ENCODE measurements at places on chromosomes 6 and 20. TPM values are rescaled to one million over a fixed set of nuclear protein-coding genes. Genes with fewer than 3 reads are reported as not detected.

The DNAH8 gene
- total RNA-seq: 0.11 TPM

DNA sequence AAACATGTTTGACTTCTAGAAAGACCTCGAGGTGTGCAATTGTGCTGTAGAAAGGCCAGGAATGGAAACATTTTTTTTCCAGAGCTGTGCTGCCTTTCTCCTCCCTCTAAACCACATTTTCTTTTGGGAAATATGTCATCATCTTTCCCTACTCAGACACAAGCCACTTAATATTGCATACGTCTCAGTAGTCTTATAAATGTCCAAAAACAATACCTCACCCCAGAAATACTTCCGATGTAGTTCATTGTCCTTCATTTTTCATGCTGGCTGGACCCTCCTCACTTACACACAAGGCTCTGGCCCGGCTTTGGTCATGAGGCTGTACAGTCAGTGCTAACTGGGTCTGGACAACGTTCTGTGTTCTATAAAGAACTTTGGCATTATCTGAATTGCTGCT is 126.4 kb downstream of the SCML4 start:
- no peak for DNase-seq
- H3K27ac ChIP-seq: no peak overlapping the region
- no peaks in the 10 kb centered on the region for H3K4me1 ChIP-seq

- H3K27ac ChIP-seq: no peak overlapping the region
- DNase-seq: no peak
- H3K36me3 ChIP-seq: no peaks in the 10 kb centered on the region
- H3K27me3 ChIP-seq: no peaks in the 10 kb centered on the region
Measured at GRCh38 chr6:132598473-132598872, 8.9 kb upstream of the TAAR5 start.

The CYP24A1 gene
- 0.44 TPM for total RNA-seq

GRCh38 chr6:20876561-20876960 is 342.3 kb downstream of the CDKAL1 start:
- peaks cover 6% of the 10 kb centered on the region for H3K4me1 ChIP-seq
- DNase-seq: no peak
- H3K4me3 ChIP-seq: no peak overlapping the region

DNA sequence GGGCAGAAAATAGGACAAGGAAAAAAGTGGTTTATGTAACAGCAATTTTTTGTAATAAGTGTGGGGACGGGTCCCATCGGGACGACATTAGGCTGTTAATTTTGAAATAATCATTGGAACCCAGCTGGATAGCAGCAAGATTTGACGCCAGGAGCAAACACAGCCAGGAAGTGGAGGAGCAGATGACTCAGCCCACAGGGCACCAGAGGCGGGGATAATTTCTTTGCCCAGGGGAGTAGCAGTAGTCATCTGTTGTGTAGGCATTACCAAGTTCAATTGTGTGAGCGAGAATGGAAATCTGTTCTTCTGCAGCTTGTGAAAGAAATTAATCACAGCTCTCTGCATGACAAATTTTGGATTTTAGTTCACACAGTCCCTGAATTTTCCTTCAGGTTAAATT is 22.6 kb upstream of the RIN2 start:
- no peaks in the 10 kb centered on the region for H3K36me3 ChIP-seq
- no peak overlapping the region for H3K4me3 ChIP-seq
- H3K27me3 ChIP-seq: no peaks in the 10 kb centered on the region

GRCh38 chr6:13511913-13512717 is 24.7 kb upstream of the GFOD1 start:
- H3K27me3 ChIP-seq: no peaks in the 10 kb centered on the region
- H3K4me3 ChIP-seq: no peak overlapping the region
- no peak overlapping the region for H3K27ac ChIP-seq
- no peaks in the 10 kb centered on the region for H3K36me3 ChIP-seq

DNA sequence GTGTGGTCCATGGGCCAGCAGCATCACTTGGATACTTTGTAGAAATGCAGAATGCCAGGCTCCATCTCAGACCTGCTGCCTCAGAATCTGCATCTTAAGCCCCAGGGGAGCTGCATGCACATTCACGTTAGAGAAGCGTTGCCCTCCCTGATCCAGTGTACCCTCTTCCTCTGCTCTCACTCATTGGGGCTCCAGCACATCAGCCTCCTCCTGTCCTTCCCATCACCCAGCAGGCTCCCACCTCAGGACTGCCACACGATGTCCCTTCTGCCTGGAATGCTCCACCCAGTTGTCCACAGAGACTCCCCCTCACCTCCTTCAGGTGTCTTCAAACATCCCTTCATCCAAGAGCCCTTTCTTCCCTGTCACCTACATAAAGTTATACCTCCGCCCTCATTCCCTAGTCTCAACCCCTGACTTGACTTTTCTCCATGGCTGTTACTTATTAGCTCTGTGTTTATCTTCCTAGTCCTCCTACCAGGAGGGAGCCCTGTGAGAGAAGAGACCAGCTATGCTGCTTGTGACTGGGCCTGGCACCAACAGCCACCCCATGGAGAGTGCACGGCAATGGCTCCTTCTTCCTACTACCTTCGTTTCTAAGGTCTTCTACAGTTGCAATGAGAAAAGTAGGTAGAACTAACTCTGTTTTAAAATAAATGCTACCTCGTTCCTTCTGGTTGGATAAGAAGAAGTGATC is 3.3 kb upstream of the ACSS1 start:
- no peak for DNase-seq
- H3K27ac ChIP-seq: no peak overlapping the region
- H3K4me1 ChIP-seq: peaks cover 25% of the 10 kb centered on the region

- no peak for DNase-seq
- no peak overlapping the region for H3K4me3 ChIP-seq
- no peaks in the 10 kb centered on the region for H3K36me3 ChIP-seq
- no peaks in the 10 kb centered on the region for H3K4me1 ChIP-seq
Measured at GRCh38 chr6:105836889-105837288, 249.2 kb upstream of the PRDM1 start.

- H3K36me3 ChIP-seq: no peaks in the 10 kb centered on the region
- no peak for DNase-seq
- no peaks in the 10 kb centered on the region for H3K27me3 ChIP-seq
- H3K4me3 ChIP-seq: no peak overlapping the region
- H3K4me1 ChIP-seq: no peaks in the 10 kb centered on the region
Measured at GRCh38 chr6:123895346-123895745, 91.7 kb downstream of the NKAIN2 start.

The RIPOR3 gene
- 9.7 TPM for total RNA-seq

DNA sequence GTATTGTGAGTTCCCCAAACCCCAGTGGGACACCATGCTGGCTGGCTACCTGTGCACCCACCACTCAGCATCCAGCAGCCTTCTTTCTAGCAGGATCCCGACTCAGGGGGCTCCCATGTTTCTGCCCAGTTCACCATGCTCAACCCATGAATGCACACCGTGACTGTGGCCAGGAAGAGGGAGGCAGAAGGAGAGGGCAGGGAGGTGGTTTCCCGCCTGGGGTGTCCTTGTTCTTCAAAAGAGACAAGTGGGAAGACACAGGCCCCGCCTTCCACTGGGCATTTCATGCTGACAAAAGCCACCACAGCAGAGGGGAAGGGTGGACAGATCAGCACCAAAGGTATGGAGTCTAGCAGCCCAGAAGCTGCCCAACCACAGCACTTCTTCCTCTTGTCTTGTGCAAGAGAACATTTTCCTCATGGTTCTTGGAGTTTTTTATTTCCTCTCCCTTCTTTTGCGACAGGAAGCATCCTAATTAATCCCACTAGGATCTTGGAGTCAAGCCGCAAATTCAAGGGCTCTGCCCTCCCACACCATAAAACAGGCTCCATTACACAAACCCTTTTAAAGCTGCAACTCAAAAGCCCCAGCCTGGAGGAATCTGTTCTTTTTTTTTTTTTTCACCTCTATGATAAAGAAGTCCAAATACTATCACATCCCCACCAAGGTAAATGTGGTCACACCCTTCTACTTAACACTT is 13.5 kb upstream of the ANKRD60 start:
- H3K27ac ChIP-seq: no peak overlapping the region
- H3K4me1 ChIP-seq: no peaks in the 10 kb centered on the region
- no peak for DNase-seq

The KHDC3L gene
- not detected for total RNA-seq

The COL9A1 gene
- total RNA-seq: not detected

GRCh38 chr6:131890091-131890490 is 61.1 kb downstream of the CCN2 start:
- H3K27me3 ChIP-seq: no peaks in the 10 kb centered on the region
- DNase-seq: no peak
- no peak overlapping the region for H3K4me3 ChIP-seq
- peaks cover 5% of the 10 kb centered on the region for H3K4me1 ChIP-seq
- H3K27ac ChIP-seq: no peak overlapping the region

The LPA gene
- 0.45 TPM for total RNA-seq

DNA sequence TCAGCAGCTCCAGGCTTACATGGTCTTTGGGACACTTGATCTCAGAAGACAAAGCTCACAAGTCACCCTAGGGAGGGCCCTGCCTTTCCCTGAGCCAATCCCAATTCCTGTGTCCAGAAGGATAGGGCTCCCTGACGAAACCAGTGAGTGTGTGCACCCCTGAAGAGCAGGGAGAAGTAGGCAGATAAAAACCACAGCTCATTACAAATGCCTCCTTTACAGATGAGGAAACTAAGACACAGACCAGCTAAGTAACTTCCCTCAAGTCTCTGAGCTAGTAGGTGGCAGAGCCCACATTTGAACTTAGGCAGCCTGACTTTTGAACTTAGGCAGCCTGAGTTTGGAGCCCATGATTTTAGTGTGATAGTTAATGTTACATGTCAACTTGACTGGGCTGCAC is 6.7 kb upstream of the ZFAND3 start:
- H3K27ac ChIP-seq: no peak overlapping the region
- H3K4me3 ChIP-seq: no peak overlapping the region
- no peaks in the 10 kb centered on the region for H3K27me3 ChIP-seq
- H3K36me3 ChIP-seq: no peaks in the 10 kb centered on the region
- no peak for DNase-seq

The BCAS1 gene
- not detected for total RNA-seq

DNA sequence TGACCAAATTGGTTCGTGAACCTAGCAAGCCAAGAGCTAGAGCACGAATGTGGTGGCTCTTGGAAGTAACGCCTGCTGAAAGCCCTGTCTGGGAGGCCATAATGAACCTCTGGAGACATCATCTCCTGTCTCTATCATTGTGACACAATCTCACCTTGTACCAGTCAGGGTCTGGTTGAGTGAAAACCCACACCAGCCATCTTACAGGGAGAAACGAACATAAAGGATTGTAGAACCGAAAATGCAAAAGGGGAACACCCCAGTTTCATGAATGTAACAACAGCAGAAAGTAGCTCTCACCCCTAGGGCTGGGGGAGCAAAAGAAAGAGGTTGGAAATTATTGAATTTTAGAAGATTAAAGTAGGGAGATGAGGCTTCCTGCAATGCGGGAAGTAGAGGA is 50.9 kb upstream of the TAB2 start:
- H3K27ac ChIP-seq: no peak overlapping the region
- no peak overlapping the region for H3K4me3 ChIP-seq
- no peaks in the 10 kb centered on the region for H3K4me1 ChIP-seq
- H3K36me3 ChIP-seq: no peaks in the 10 kb centered on the region
